ENCODE measurements at places on chromosomes 13 and 19.
A peak's percentile ranks its signal among the peaks of the same experiment; 100 is the strongest.

DNA sequence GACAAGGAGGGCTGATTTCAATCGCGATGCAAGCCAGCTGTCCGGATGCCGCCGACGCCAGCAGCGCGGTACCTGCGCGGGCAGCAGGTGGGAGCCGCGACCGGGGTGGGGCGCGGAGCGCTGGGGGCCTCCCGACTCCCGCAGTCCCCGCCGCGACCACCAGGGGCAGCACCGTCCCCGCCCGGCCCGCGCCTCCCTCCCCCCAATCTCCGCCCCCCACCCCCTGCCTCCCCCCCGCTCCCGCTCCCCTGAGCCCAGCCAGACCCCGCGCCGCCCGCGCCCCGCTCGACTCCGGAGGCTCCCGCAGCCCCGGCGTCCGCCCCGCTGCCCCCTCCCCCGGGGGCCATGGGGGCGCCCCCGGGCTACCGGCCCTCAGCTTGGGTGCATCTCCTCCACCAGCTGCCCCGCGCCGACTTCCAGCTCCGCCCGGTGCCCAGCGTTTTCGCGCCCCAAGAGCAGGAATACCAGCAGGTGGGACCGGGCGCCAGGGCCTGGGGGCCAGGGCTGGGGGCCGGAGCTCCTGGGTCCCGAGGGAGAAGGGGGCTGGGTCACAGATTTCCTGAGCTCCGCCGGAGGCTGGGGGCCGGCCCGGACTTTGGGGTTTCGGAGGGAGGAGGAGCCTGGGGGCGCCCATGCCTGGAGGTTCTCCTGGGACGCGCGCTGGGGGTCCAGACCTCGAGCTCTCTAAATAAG lies at the start of gene TTYH1:
Gene TTYH1, plus strand, starts transcription at position 257 of the 693 bp plus-strand sequence. Its CDS starts 89 bp downstream, at position 346.
- no peak for DNase-seq

DNA sequence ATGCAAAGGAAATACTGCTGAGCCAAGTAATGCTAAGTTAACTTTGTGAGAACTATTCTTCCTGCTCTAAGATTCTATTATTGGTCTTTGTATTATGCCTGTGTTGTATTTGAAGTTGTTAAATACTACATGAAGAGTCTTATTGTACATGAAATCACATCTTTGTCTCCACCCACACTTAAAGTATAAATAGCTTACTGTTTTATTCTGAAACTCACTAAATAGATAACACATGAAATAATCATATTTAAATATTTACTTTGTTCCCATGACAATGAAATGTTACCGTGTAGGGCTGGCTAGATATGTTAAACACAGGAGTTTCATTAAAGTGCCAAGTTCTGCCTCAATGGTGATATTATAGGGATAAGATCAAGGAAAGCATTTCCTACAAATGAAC lies 562.1 kb upstream of the ATXN8OS start:
- DNase-seq = no peak

DNA sequence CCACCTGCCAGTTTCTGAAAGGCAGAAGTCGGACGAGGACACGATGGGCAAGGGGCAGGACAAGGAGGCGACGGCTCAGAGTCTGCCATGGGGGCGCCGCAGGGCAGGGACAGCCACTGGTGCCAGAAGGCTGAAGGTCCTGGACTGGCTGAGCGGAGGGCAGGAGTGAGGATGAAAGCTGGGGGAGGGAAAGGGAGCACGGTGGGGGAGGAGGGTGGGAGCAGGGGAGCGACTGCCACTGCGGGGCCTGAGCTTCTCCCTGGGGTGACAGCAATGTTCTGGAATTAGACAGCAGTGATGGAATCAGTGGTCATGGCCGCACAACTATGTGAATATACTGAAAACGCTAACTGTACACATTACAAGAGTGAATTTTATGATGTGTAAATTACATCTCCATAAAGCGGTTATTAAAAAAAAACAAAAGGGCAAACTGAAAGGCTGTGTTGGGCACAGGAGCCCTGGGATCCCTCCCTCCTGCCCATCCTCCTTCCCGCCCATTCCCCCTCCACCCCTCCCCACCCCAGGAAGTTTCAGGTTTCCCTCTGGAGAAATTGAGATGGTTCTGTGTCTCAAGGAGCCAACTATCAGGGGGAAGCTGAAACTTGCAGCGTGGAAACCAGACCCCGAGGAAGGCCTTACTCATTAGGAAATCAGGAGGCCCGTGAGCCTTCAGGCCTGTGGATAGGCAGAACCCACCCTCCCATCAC lies 15.9 kb downstream of the MLLT1 start:
- DNase-seq = no peak

DNA sequence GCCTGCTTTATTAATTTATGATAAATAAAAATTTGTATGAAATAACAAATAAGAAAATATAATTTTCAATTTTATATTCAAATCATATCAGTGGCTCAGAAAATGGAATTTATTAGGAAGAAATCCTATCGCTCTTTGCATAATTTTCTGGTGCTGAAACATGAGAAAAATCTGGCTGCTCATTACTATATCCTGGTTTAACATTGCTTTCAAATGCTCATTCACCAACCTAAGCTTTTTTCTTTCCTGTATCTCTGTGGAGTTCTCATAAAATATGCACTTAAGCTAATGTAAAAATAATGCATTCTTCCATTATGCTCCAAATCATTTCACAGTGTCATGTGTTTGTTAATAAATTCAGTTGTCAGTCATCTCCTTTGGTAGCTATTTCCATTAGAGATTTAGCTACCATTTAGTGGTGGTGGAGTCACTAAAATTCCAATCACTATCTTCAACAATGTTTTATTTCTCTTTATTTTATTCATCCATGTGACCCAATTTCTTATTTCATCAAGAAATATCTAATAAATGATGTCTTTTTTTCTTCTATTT lies 498.0 kb downstream of the DCT start:
- DNase-seq = no peak

DNA sequence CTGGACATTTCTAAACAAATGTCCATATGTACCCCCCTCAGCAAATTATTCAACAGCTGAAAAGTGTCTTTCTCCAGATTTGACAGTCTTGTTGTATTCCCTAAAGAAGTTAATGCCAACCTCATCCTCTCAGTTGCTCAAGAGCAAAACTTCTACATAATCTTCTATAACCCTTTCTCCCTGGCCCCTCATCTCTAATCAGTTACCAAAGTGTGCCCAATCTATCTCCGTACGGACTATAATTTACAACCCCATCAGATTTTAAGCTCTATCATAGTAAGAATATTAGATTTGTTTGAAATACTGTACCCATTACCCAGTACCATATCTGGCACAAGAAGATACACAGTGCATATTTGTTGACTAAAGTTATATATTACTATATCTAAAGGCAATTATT lies 101.5 kb downstream of the FGF14 start:
- DNase-seq = no peak

DNA sequence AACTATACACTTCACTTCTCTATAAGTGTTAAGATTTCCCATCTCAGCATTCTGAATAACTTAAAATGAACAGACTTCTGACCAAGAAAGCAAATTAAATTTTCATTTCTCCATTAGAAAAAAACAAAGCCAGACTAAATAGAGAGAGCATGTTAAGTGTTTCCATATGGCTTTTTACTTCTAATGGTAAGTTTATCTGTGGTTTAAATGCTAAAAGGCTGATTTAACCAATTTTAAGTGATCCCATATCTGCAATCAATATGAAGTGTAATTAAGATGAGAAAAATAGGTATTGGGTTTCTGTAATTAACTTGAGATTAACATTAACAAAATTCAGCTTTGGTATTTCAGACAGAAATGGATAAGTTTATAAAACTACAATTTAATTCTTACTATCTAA lies 107.8 kb downstream of the ELF1 start:
- no peak for DNase-seq

GRCh38 chr13:48949566-48950500 lies 25.9 kb upstream of the FNDC3A start:
- DNase-seq = no peak

DNA sequence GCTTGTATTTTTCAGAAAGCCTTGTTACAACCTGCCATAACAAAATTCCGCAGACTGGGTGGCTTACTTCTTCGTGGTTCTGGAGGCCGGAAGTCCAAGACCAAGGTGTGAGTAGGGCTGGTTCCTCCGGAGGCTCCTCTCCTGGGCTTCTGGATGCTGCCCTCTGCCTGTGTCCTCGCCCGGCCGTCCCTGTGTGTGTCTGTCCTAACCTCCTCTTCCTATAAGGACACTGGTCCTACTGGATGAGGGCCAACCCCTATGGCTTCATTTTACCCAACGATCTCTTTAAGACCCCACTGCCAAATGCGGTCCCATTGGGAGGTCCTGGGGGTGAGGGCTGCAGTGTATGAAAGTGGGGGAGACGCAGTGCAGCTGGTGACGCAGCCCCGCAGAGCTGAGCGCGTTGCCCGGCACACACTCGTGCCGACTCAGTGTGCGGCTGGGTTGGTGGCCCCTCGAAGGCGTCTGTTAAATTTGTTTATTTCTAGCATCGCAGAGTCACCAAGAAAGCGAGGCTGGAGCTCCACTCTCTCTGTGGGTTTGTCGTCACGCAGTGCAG lies 116.7 kb downstream of the SOX1 start:
- DNase-seq = no peak

DNA sequence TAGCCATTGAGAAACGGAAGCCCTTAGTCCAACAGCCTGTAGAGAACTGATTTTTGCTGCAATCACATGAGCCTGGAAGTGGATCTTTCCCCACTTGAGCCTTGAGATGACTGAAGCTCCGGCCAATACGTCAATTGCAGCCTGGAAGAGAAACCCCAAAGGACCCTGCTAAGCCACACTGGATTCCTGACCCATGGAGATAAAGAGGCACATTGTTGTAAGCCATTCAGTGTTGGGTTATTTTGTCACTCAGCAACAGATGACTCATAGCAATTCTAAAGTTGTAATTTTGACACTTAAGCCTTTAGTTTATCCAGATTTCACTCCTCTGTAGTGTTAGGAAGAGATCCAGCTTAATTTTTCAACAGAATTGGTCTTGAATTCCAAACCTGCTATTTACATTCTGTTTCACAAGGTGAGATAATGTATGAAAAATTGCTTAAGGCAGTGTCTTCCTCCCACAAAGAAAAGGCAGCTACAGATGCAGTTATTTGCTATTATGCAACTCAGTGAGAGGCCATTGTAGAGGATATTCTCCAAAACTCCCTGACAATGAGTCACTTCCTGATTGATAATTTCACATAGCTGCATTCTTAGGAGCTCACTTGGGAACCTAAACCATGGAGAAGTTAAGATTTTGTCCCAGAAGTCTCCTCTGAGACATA lies 59.4 kb upstream of the TSHZ3 start:
- DNase-seq = no peak

- DNase-seq = no peak
These were observed 636 bp upstream of the RNF225 start for GRCh38 chr19:58394821-58395219.

- DNase-seq = peak; percentile 60
These were observed 61.4 kb downstream of the CCNE1 start for GRCh38 chr19:29873024-29873800.

GRCh38 chr19:54694648-54695047 lies 29.6 kb upstream of the KIR3DL3 start:
- no peak for DNase-seq

DNA sequence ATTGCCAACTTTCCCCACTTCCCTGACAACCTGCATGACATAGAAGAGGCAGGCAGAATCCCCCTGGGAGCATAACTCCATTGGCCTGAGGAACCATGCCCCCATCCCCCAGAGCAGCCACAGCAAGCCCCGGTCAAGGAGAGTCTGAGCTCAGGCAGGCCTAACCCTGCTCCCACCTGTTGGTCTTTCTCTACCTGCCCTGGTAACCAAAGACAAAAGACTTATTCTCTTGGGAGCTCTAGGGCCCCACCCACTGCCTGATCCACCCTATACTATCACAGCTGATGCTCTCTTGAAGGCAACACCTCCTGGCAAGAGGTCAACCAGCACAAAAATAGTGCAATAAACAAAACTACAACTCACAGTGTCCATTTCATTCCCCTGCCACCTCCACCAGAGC lies 59.3 kb downstream of the TNFSF13B start:
- DNase-seq = no peak

- peak; percentile 88 for DNase-seq
These were observed 846 bp upstream of the PRKACA start for GRCh38 chr19:14118165-14119051.

DNA sequence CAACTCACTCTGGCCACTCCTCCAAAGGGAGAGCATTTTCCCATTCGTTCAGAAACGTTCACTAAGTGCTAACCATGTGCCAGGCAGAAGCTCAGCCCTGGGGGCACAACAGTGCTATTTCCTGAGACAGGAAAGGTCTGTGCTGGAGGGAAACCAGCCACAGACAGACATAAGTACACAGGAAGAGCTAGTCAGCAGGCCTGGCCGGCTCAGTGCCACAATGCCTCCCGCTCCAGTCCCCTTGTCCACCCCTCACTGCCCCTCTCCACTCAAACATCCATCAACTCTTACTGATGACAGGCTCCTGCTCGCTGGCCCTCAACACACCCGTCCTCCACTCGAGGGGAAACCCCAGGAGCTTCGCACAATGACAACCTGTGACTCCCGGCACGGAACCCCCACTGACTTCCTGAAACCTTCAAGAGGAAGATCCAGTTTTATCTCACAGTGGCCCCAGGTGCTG lies 11.3 kb upstream of the PLA2G4C start:
- DNase-seq = no peak

GRCh38 chr13:91357613-91358386 lies 10.3 kb downstream of the MIR17HG start:
- no peak for DNase-seq

DNA sequence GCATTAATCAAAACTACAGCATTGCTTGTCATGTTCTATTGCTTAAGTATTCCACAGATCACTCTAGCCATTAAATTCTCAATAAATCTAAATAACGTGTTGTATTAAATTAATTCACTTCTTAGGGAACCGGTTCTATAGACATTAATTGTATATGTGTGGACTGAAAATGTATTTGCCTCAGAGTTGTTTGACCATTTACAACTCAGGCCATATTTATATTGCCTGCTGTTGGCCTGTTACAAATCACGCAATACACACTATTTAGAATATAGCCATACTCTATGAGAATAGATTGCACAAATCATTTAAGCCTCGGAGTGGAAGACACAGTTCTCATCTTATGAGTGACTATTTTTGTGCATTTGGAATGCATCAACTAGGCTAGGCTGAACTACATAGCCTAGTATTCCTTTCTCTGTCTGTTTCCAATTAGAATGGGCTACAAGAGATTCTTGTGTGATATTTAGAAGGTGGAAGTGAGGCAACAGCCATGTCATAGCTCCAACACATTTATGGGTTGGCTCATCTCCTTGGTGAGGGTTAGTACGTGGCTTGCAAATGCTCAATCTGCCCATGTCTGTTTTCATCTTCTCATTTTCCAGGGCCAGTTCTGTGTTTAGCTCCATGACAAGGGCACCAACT lies 1116.1 kb downstream of the PCDH9 start:
- DNase-seq = no peak

DNA sequence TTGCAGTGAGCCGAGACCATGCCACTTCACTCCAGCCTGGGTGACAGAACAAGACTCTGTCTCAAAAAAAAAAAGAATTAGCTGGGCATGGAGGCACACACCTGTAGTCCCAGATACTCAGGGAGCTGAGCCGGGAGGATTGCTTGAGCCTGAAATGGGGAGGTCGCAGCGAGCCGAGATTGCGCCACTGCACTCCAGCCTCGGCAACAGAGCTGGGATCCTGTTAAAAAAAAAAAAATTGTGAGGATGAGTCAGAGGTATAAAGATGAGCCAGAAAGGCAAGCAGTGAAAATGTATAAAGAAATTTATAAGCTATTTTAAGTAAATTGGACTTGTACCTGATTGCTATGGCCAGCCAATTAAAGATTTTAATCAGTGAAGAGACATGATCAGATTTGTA lies 21.1 kb downstream of the KBTBD6 start:
- no peak for DNase-seq
